ENCODE measurements at places on chromosomes 5 and 9.

DNA sequence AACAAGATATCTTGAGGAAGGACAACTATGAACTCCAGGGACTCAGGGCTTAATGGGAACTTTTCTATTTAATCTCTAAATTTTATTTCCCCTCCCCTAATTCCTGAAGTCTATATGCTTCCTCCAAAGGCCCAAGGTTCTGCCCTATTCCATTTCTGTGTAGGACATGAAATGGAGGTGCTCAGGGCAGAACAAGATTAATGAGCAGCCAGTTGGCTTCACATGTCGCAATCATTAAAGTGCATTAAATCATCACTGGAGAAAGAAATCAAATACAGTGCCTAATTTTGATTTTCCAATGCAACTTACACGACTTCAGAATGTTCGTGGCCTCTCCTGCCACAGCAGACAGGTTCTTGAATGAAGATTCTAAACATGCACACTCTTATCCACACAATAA is 862.1 kb downstream of the PTPRD start:
- no peak for DNase-seq

GRCh38 chr5:122704247-122705036 is 70.4 kb upstream of the SNX2 start:
- DNase-seq: no peak

GRCh38 chr5:135709208-135709575 is 125.3 kb upstream of the SLC25A48 start:
- no peak for DNase-seq

DNA sequence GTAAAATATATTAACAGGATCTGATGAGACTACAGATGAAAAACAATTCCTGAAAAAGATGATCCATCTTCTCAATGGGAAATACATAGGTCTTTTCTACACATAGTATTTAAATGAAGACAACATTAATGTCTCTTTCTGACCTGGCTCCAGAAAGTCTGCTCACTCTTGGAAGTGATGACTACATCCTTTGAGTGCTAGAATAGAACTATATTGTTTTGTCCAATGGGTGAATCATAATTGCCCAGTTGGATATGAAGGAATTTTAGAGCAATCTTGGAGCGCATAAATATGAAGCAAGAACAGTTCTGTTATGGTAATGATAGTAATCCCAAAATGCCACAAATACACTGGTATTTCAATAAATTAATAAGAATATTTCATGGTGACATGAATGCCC is 322.1 kb downstream of the DEPDC1B start:
- no peak for DNase-seq

- no peak for DNase-seq
Measured at GRCh38 chr5:133859073-133859472, 109.4 kb downstream of the C5orf15 start.

GRCh38 chr5:138336952-138337684 is 948 bp upstream of the FAM53C start:
- peak; percentile 64 for DNase-seq

GRCh38 chr9:112844771-112845542 is 45.7 kb downstream of the SLC46A2 start:
- DNase-seq: no peak

- DNase-seq: no peak
Measured at GRCh38 chr5:34585601-34586104, 70.5 kb upstream of the RAI14 start.

DNA sequence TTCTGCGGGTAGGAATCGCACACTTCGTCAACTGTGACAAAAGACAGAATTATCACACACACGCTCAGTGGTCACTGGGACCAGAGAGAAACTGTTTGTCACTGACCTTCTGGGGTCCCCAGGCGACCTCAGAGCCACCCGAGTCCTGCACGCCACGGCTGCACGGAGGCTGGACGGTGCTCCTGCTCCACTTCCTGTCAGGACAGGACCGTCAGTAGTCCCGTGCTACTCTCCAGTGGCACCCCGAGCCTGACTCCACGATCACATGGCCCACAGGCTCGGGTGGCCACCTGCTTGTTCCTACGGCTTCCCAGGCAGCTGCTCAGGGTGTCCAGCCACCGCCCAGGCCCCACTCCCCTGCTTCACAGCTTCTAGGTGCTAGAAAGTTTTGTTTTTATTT is 17.9 kb downstream of the MRNIP start:
- DNase-seq: no peak

DNA sequence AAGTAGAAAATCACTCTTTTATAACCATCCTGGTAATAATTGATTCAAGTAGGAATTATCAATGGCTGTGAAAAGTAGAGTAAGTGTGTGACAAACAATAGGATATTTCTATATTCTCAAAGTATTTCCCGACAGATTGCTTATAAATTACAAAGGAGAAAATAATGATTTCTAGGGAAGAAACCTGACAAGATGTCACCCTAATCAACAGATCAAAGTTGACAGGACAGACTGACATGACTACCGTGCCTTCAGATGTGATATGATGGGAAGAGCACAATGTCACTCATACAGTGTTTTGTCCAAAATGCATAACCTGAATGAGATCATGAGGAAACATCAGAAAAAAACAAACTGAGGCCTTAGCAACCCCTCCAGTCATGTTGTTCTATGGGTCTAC is 53.9 kb upstream of the TRIO start:
- DNase-seq: no peak

DNA sequence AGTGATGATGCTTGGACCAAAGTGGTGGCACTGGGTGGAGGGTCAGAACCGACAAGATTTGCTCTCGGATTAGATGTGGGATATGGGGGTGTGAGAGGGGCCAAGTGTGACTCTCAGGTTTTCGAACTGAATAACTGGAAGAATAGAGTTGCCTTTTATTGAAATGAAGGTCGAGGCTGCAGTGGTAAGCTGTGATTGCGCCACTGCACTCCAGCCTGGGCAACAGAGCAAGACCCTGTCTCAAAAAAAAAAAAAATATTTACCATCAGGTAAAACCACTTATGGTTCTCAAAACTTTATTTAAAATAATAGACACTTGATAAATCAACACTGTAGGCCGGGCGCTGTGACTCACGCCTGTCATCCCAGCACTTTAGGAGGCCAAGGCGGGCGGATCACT is 27.2 kb downstream of the EXOSC2 start:
- DNase-seq: no peak

DNA sequence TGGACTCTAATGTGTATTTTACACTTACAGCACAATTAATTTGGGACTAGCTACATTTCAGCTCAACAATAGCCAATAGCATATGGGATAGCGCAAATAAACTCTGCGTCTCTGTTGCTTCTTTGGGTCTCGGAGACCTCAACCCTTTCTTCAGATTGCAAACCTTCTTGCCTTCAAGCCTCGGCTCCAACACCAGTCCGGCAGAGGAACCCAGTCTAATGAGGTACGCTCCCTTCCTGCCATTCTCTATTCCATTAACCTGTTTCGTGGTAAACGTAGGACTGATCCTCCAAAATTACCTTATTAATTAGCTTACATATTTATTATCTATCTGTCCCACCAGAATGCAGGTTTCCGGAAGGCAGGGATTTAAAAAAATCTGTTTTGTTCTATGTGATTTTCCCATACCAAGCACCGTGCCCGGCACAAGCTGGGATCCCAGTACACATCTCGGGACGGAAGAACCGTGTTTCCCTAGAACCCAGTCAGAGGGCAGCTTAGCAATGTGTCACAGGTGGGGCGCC is 525 bp upstream of the DAPK1 start:
- no peak for DNase-seq

GRCh38 chr5:151224372-151224771 is 480 bp upstream of the CCDC69 start:
- no peak for DNase-seq

- no peak for DNase-seq
Measured at GRCh38 chr5:56148453-56148971, 84.6 kb downstream of the ANKRD55 start.

DNA sequence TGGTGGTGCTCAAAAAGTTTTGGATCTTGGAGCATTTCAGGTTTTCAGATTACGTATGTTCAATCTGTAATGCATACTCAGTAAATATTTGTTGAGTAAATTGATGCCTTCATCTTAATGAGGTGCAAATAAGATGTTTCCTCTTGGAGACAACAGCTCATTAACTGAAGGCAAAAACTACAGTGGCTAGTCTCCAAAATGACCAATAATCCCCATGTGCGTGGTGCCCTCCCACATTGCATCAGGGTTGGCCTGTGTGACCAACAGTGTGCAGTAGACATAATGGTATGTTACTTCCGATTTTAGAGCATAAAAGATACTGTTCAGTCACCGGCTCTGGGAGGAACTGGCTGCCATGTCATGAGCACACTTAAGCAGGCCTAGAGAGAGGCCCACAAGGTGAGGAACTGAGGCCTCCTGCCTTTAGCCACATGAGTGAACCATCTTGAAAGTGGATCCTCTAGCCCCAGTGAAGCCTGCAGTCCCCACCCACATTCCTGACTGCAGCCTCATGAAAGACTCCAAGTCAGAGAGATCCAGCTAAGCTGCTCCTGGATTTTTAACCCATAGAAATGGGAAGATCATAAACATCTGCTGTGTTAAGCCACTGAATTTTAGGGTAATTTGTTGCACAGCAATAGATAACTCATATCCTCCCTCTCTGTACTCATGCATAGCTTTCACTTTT is 55.7 kb downstream of the LIFR start:
- DNase-seq: no peak

DNA sequence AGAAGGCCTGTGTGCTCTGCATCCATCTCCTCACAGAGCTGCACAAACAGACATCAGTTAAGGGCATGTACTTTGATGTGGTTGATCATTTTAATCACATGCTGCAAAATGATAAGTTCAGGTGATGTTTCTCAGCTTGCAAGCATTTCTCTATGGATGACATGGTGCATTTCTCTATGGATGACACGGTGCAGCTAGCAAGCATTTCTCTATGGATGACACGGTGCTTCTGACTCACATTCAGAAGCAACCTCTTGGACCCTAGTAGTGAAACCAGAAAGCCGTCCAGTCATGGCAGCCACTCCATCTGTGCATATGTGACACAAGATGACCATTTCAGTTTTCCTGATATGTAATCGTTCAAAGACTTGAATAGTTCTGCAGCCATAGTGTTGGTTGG is 24.1 kb upstream of the RNF20 start:
- no peak for DNase-seq
